ENCODE measurements at places on chromosomes 3 and 15.

DNA sequence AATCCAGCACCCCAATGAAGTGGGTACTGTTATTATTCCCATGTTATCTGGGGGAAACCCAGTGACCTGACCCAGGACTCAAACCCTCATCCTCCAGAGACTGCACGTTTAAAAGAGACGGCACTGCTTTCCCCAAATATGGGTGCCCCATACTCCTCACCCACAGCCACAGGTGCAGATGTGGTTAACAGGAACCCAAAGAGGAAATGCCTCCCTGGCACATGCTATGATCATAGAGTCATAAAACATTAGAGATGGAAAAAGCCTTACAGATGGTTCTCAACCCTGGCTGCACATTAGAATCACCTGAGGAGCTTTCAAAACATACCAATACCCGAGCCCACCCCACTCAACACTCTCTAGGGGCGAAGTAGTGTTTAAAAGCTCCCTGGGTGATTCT is 111.5 kb downstream of the SEMA5B start:
- no peak for DNase-seq

- no peak for DNase-seq
Observed at GRCh38 chr3:32374788-32375595, 16.7 kb upstream of the CMTM7 start.

- DNase-seq: no peak
Observed at GRCh38 chr15:80599359-80599758, 95.8 kb upstream of the ABHD17C start.

DNA sequence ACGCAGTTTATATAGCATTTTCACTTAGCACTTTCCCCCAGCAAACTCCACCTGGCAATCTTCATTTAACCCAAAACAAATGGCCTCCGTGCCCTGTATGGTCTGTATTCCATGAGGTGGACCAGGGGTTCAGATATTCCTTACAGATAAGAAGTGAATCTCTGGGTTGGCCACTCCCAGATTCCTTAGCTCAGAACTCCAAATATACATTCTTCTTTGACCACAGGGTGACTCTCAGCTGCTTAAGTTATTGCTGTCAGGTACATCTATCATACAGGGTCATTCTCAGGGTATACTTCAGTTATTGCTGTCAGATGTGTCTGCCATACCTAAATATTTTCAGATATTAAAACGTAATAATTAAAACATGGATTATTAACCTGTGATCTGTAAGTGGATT is 229.8 kb downstream of the TBL1XR1 start:
- no peak for DNase-seq

DNA sequence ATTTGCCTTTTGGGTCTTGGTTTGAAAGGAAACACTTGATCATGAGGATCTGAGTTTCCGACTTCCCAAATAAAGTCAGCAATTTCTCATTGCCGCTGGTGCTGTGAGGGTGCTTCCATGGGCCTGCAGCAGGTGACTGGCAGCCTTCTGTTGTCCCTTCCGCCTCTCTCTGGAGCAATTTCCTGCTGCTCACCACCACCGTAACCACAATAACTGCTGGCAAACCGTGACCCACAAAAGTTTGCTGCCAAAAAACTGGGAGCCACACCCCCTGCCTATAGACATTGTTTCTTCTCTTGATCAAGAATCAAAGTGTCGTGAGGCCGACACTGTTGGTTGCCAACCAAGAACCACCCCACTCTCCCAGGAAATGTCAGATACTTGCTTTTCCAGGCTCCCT is 164.0 kb downstream of the NR2F2 start:
- DNase-seq: no peak

DNA sequence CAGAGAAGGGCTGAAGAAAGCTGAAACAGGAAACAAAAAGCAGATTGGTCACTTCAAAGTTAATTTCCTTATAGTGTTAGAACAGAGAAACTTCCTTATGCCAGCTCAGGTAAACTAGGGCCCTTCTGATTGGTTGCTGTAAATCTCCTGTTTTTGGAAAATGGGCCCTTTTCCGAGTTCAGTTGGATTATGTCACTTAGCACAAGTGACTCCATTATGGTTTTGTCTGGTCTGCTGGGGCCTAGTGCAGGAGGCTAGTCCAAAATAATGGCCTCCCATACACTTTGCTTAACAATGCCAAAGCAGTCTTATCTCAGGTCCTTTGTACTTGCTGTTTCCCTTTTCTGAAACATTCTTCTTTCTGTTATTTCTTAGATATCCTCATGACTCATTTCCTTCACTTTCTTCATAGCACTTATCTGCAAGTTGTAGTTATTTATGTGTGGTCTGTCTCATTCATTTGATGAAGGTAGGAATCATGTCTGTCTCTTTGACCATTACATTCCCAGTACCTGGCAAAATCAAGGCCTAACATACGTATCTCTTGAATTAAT is 7.7 kb upstream of the DCP1A start:
- DNase-seq: no peak

DNA sequence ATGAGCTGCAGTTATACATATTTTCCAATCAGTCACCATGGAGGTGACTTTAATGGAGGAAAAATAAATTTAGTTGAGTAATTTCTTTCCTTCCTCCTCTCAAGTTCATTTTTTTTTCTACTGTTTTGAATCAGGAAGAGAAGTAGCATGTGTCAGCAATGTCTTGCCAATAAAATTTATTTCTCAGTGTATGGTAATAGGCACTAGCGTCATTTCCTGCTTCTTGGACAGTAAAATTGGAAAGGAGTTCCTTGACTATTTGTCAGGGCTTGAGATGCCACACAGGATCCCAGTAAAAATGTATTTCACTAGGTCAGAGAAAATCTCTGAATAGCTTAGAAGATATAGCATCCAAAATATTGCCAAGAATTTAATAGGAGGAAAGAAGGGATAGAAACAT is 605.9 kb downstream of the ROBO1 start:
- DNase-seq: no peak

DNA sequence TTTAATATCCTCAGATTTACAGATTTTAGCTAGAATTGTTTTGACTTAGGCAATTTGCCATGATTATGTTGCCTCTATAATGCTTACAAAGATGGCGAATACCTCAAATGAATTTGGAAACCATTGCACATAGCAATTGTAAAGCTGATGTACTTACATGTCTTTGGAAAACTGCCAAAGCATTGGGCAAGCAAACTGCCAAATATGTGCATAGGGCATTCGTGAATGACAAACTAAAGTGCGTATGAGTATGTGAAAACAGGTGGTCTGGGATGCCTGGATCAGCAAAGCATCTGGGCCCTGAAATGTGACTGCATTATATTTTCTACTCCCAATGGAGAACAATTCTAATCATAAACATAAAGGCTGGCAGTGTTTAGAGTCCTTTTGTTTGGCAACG is 445.3 kb upstream of the ROBO1 start:
- no peak for DNase-seq

DNA sequence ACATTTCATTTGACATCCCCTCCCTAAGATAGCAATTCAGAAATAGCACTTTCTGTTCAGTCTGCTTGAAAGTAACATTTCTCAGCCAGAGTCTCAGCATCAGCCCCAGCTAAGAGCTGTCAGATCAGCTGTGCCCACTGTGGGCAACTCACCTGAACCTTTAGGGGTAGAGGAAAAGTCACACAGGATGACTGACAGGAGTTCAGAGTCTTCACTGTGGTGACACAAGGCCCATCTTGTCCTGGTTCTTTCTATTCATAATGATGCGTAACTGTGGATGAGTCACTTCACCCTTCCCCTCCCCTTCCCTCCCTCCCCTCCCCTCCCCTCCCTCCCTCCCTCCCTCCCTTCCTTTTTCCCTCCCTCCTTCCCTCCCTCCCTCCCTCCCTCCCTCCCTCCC is 96.1 kb upstream of the RASGRP1 start:
- no peak for DNase-seq

- no peak for DNase-seq
Observed at GRCh38 chr3:192848371-192849233, 69.1 kb downstream of the MB21D2 start.

DNA sequence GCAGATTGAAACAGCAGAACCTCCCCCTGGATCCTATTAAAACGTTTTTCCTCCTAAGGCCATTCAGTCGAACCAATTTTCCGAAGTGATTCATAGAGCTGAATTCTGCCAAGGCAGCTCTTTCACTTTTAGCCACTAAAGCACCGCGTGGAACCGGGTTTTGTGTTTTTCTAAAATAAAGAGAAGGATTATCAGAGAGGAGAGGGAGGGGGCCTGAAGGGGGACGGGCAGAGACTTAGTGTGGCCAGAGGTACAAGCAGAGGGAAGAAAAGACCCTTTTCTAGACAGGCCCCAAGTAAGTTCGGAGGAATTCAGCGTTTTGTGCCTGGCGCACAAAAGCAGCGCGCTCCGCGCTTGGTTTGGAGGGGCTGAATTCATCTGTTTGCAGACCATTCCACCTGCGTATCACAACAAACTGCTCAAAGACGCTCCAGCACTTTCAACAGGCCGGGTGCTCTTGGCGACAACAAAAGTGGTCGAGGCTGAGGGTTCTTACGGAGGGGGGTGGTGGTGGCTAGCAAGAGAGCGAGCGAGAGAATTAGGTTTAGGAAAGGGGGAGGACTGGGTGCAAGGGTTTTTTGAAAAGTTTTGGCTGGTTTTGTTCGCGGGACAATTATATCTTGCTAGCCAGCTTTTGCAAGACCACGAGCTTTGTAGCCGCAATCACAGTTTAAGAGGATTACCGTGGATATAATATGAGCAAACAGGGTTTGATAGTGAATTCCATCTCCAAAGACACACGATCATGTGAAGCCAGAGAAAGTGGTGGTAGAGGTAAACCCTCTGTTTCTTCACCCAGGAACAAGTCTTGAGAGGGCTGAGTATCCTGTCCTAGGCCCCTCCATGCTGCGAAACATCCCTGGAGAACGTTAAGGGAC is 1.2 kb upstream of the FEZF2 start:
- DNase-seq: no peak

- DNase-seq: no peak
Observed at GRCh38 chr3:65091565-65091964, 403.8 kb upstream of the ADAMTS9 start.

- peak; percentile 67 for DNase-seq
Observed at GRCh38 chr3:71103430-71103921, 480.1 kb downstream of the FOXP1 start.

DNA sequence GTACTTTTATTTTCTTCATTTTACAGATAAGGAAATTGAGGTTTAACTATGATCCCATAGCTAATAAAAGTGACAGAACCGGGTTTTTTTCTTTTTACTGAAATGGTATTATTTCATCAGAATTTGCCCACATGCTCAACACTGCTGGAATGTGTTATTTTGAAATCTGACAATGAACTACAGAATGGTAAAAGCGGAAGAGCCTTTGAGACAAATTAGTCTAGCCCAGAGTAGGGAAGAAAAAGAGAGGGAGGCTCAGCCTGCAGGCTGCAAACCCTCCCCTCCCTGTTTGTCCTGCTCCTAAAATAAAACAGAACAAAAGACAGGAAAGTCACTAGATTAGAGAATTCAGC is 100.3 kb upstream of the LIPC start:
- peak; percentile 56 for DNase-seq

DNA sequence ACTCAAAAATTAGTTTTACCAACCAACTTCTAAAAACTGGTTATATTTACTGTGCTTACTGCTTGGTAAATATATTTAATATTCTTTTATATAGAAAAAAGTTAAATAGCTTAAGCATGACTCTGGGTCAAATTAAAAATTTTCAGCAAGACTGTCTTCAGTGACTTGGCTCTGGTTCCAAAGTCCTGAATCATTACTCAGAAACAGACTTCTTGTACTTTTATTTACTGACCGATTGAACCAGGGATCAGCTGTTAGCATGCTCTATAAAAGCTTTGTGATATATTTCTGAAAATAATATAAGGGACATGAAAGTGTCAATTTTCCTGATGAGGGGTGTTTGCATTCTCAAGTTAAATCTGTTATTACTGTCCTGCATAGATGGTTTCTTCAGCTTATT is 164.3 kb downstream of the MCTP2 start:
- DNase-seq: peak; percentile 13

DNA sequence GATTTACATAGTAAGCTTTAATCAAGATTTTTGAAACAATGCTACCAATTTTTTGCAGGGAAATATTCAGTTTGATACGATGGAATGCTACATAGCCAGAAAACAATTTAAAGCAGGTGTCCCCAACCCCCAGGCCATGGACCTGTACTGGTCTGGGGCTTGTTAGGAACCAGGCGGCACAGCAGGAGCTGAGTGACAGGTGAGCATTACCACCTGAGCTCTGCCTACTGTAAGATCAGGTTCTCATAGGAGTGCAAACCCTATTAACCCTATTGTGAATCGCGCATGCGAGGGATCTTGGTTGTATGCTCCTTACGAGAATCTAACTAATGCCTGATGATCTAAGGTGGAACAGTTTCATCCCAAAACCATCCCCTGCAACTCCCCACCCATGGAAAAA is 322.6 kb upstream of the NECTIN3 start:
- no peak for DNase-seq

DNA sequence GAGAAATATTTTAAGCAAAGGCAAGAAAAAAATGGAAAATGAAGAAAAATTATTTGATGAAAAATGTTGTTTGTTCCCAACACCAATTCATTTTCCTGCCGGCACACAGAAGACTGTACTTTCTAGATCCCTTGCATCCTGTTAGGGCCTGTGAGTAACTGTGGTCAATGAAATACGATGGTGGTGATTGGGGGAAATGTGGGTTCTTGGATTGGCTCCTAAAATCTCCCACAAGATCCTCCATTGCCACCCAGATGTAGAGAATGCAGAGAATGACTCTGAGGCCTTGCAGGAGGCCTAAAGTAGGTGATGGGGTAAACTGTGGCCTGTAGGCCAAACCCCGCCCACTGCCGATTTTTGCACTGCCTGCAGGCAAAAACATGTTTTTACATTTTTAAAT is 46.3 kb upstream of the C3orf70 start:
- peak; percentile 17 for DNase-seq

DNA sequence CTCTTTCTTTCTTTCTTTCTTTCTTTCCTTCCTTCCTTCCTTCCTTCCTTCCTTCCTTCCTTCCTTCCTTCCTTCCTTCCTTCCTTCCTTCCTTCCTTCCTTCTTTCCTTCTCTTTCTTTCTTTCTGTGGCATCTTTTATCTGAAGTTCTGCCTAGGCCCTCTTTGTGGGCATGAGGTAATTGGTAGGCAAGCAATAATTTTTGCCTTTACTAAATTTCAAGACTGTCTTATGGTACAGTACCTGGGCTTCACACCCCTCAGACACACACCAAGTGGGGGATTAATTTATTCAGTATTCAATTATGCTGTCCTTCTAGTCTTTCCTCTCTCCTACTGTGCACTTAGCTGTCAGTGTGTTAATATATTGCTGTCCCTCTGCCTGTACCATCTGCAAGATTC is 155.5 kb downstream of the OXSM start:
- DNase-seq: no peak

GRCh38 chr15:65666257-65666656 is 44.5 kb downstream of the SLC24A1 start:
- no peak for DNase-seq

DNA sequence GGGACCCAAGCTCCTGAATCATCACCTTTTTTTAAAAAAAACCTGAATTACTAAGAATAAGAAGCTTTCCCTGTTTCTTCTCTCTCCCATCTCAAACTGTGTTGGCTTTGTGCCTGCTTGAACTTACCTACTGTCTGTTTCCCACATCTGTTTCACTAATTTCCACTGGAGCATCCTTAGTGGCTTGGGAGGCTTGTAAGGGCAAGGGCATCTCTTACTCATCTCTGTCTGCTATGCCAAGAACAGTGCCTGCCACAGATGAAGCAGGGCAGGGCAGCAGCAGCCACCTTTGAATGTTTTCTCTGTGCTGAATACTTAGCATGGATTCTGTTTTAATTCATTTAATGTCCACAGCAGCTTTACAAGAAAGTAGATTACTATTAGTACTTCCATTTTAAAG is 42.3 kb downstream of the SNRK start:
- DNase-seq: no peak
